SW 1271 (cell line): ENCODE measurements at places on chromosomes 7 and 10.

- DNase-seq = no peak
These were observed 335 bp upstream of the CHCHD1 start for GRCh38 chr10:73781548-73781878.

GRCh38 chr10:32446536-32447406, 831 bp downstream of the CCDC7 start:
- DNase-seq = peak; percentile 61

GRCh38 chr10:113100281-113100680, 150.2 kb downstream of the TCF7L2 start:
- no peak for DNase-seq

- no peak for DNase-seq
These were observed 6.2 kb downstream of the C10orf105 start for GRCh38 chr10:71713135-71714030.

DNA sequence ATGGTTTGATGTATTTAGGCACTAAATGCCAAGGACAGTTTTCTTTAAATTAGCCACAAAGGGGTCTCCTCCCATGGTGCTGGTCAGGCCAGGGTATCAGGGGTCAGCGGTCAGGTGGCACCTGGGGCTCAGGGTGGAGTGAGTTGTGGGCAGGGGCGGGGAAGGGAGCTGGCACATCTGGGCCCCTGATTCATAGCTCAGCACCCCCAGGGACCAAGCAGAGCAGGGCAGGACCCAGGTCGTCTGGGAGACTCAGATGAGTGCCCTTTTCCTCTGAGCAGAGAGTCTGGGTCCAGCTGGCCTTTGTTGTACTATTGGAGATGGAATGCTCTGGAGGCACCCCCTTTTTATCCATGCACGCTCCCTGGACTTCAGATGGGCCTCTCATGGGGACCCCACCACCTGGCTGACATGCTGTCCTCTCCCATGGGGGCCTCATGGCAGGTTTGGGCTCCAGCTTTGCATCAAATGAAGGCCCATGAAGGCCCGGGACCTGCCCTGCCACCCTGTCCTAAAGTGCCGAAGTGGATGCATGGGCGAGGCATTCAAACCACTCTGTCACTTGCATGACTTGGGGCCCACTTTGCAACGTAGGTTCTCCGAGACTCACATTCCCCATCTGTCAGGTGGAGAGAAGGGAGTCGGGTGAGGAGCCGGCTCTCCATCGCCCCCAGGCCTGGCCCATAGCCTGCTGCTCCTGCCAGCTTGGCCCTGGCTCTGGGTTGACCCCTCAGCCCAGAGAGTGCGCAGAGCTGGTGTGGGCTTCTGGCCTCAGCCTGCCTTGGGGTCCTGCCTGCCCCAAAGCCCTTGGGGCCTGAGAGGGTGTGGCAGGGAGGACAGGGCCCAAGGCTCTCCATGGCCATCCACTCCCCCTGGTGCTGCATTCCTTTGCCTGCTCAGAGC, 66.4 kb downstream of the RAMP3 start:
- no peak for DNase-seq

GRCh38 chr10:2445370-2445769, 622.0 kb upstream of the PFKP start:
- no peak for DNase-seq

- no peak for DNase-seq
These were observed 36.3 kb upstream of the CCDC3 start for GRCh38 chr10:13037832-13038231.

GRCh38 chr10:1524540-1524939, 212.8 kb downstream of the ADARB2 start:
- DNase-seq = no peak

DNA sequence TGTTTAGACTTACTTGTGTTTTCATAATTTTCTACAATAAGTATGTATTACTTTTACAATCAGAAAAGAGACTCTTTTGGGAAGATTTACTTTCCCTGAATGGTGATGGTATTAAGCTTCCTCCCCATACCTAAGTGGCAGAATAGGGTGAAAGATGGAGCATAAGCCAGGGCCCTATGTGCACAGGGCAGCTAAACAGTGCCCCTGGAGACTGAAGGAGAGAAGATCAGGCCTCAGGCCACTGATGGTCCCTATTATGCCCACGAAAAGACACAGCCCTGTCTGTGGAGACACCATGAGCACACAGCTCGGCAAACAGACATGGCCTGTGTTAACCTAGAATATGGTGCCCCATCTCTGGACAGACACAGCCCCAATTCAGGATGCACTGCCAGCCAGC, 139.4 kb downstream of the OAT start:
- no peak for DNase-seq

DNA sequence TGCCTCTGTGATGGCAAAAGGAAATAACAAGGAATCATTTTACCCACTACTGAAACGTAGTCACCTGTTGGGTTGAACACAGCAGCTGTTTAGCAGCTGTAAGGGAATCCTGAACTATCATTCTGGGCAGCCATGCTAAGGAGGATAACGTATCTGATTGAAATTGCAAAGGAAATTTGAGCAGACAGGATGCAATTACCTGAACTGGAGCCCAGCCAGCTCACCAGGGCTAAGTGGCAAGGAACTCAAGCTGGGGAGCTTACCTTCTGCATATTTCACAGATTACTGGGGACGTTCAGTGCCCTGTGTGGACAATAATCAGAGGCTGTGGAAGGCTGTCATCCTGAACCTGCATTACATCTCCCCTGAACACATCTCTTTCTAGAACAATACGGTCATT, 650.5 kb downstream of the SORCS3 start:
- no peak for DNase-seq

DNA sequence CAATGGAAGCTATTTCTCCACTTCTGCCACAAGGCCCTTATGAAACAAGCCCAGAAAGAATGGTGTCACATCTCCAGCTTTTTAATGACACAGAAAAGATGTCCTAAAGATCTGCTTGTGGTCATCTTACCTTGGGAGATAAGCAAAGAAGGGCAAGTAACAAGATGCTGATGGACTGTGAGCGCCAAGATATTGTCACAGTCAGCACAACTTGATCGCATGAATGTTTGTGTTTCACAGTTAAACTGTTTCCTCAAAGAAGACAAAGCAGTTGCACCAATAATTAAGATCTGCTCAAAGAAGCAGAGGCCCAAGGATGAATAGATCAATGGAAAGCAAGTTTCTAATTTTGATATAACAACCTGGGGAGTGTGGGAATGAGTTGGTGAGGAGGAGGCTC, 15.9 kb downstream of the ICA1 start:
- DNase-seq = no peak

DNA sequence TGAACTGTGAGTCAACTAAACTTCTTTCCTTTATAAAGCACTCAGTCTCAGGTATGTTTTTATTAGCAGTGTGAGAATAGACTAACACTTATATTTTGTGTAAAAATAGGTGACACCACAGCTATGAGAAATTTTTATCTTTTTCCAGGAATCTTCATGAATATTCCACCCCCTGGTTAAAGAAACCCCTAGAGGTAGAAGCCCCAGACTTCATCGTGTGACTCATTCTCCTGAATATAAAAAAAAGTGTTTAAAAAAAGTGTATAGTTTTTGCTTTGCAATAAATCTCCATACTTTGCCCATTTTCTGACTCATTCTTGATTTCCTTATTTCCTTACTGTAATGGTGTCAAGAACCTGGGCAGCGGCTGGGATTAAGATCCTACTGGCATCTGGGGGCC, 667.6 kb upstream of the CELF2 start:
- no peak for DNase-seq
